ENCODE measurements at places on chromosomes 1 and 21.
A peak's percentile ranks its signal among the peaks of the same experiment; 100 is the strongest.

DNA sequence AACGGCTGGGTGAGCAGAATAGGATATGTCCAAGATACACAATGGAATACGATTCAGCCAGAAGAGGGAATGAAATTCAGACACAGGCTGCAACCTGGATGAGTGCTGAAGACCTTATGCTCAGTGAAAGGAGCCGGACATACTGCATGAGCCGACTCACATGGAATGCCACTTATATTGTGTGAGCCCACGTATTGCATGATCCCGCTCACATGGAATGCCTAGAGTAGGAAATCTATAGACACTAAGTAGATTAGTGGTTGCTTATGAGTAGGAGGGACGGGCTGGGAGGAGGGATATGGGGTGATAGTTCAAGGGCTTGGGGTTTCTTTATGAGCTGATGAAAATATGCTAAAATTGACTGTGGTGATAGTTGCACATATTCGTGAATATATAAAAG, 26.8 kb downstream of the TMPRSS2 start:
- DNase-seq, result no peak

- DNase-seq, result no peak
Measured at GRCh38 chr1:89965193-89965768, 29.6 kb upstream of the ZNF326 start.

DNA sequence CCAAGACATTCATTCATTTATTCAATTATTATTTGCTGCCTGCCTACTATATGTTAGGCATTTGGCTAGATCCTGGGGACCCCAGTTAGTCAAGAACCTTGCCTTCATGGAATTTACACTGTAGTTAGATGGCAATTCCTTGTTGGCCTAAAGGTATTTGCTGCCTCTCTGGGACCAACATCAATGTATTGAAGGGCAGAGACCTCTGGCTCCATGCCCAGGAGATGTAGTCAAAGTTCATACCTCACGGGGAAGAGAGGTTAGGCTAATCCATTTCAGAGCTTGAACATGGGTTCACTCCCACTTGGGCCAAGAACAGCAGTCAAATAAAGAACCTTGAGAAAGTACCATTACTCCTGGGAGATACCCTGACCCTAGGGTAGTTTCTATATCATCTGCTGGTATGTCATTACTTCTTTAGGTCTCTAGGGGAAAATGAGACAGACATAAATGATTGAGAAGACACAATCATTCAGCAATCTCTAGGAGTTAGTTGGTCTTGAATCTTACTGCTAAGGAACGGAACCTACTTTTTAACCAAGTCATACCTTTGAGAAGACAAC, 32.0 kb downstream of the SORT1 start:
- no peak for DNase-seq

GRCh38 chr21:33901412-33902288, 14.0 kb downstream of the ATP5PO start:
- no peak for DNase-seq

- DNase-seq, result no peak
Measured at GRCh38 chr1:174206148-174206836, 47.0 kb downstream of the RABGAP1L start.

- no peak for DNase-seq
Measured at GRCh38 chr1:171477804-171478203, 7.5 kb upstream of the PRRC2C start.

DNA sequence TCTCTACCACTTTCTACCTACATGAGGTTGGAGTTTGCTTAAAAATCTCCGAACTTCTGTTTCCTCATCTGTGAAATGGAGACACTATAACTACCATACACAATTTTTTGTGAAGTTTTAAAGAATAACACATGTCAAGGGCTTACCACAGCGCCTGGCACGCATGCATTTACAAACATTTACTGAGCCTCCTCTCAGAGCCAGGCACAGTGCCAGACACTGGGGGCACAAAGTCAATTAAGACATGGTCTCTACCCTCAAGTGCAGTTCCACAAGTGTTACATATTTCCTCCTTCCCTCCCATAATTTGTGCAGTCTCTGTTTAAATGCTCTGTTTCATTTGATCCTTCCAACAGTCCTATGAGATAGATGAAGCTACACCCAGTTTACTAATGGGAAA, 356.4 kb upstream of the ESRRG start:
- no peak for DNase-seq

DNA sequence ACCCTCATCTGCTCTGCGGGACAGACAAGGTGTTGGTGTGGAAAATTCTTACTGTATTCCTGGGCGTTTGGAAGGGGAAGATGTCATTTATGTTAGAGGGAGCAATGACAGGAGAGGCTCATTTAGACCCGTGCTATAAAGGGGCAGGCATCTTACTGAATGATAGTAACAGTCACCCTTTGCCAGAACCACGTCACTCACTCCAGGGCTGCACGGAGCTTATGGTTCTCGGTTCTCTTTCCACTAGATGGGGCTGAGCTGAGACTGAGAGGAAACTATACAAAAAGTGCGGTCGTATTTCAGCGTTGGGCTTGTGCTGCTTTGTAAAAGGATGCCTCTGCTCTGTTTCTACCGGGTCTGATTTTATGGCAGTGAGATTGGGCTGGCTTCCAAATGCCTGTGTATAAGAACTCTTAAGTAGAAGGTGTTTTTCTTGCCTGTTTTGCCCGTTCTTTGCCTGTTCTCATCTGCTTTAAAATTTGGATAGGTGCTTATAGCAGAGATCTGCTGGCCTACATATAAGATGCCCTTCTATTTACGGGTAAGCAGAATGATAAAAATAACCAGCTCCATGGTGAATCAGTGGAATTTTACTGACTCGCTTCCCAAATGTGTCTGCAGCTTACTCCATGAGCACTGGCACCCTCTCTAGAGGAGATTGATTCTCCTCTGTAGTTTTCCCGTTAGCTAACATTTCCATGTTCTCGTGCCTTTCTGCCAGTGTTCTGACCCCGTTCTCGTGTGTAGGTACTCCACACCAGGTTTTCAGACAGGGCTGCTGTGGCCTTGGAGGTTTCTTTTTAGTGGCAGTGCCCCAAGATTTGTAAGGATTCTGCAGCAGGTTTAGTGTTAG, 55.9 kb downstream of the MRPS6 start:
- peak; percentile 67 for DNase-seq

- no peak for DNase-seq
Measured at GRCh38 chr1:96581772-96582171, 139.8 kb upstream of the PTBP2 start.

DNA sequence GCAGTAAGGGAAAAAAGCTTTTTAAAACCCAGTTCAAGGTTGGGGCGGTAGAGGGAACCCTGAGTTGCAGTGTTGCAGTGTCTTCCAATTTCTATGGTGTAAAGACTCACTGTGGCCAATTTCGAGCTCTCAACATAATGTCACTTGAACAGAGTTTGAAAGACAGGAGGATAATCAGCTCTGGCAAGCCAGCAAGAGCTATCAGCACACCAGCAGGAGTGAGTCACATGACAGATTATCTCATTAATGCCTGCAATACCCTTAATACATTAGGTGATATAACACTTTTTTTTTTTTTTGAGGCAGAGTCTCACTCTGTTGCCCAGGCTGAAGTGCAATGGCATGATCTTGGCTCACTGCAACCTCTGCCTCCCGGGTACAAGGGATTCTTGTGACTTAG, 22.8 kb downstream of the SLC9C2 start:
- DNase-seq, result no peak

DNA sequence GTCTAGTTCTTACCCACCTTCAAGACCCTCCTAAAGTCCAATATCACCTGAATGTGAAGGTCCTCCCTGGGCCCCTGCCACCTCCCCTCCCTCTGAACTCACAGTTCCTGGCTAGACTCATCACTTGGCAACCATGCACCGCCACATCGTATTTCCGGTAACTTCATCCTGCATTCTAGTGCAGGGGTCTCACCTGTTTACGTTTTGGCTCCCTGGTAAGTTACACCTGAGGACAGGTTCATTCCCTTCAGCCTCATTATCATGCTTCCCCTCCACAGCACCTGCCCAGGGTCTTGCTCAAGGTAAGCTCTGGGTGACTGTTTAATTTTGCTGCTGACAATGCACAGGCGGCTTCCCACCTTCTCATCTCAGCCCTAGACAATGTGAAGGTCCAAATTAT, 93.1 kb downstream of the MIS18A start:
- DNase-seq, result no peak

GRCh38 chr1:151729157-151729965, 8.0 kb downstream of the RIIAD1 start:
- DNase-seq, result no peak

DNA sequence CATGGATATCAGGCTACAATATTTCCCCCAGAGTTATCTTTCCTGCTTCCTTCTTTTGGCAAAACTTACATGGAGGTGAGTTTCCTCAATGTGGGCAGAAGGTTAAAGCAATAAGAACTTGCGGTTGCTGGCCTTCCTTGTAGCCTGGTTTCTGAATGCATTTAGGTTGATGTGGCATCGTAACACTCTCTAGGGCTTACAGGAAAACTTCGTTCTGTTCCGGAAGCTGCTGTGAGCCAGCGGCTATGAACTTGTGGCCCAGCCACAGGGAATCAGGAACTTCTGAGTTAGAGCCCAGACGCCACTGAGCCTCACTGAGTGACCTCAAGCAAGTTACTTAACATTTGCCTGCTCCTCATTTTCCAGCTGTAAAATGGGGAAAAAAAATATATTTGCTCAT, 623.4 kb upstream of the ADAMTS5 start:
- no peak for DNase-seq

- DNase-seq, result no peak
Measured at GRCh38 chr1:53143527-53143926, 1.1 kb upstream of the SLC1A7 start.

GRCh38 chr1:150282558-150282958, 204 bp downstream of the CIART start:
- DNase-seq, result no peak

DNA sequence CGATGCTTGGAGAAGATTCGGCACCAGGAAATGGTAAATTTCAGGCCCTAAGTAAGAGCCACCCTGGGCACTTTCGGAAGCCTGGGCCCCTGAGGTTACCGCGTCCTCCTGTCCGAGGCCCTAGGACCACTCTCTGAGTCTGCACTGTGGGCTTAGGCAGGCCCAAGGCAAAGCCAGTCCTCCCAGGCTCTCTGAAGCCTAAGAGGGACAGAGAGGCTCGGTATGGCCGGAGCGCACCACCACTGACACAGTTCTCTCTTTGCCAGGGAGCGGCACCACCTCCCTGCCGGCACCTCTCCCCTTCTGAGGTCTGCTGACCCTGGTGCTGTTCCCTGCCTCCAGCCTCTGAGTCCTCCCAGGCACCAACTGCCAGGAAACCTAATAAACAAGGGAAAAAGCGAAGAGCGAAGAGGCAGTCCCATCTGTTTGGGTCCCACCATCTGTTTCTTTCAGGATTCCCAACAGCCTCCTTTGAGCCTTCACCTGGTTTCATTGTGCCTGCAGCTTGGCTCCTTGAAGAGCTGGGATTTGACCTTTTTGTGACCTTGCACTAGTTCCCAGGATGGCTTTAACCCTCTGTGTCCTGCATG, 57.7 kb downstream of the VWA5B1 start:
- no peak for DNase-seq

- no peak for DNase-seq
Measured at GRCh38 chr1:226976276-226976977, 36.3 kb downstream of the COQ8A start.

DNA sequence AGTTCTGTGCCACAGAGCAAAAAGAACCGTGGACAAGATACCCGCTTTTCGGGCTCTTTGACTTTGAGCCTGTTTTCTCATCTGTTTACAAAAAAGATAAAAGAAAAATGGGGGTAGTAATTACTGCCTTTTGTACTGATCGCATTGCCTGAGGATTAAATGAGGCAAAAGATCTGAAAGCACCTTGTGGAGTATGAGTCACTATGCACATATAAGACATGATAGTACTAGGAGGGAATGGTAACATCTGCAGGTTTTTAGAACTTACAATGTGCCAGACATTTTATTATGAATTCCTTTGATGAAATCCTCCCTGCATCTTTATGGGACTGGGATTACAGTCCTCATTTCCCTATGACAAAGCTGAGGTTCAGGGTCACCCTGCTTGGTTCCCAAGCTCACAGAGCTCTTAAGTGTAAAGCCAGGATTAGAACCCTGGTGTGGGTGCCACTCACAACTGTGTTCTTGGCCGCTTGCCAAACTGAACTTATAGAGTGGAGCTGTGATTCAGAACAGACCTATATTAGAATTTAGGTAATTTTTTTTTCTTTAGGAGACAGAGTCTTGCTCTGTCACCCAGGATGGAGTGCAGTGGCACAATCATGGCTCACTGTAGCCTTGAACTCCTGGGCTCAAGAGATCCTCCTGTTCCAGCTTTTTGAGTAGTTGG, 1.8 kb downstream of the DISC1 start:
- DNase-seq, result peak; percentile 68

- DNase-seq, result no peak
Measured at GRCh38 chr1:226443439-226443838, 35.5 kb upstream of the PARP1 start.

DNA sequence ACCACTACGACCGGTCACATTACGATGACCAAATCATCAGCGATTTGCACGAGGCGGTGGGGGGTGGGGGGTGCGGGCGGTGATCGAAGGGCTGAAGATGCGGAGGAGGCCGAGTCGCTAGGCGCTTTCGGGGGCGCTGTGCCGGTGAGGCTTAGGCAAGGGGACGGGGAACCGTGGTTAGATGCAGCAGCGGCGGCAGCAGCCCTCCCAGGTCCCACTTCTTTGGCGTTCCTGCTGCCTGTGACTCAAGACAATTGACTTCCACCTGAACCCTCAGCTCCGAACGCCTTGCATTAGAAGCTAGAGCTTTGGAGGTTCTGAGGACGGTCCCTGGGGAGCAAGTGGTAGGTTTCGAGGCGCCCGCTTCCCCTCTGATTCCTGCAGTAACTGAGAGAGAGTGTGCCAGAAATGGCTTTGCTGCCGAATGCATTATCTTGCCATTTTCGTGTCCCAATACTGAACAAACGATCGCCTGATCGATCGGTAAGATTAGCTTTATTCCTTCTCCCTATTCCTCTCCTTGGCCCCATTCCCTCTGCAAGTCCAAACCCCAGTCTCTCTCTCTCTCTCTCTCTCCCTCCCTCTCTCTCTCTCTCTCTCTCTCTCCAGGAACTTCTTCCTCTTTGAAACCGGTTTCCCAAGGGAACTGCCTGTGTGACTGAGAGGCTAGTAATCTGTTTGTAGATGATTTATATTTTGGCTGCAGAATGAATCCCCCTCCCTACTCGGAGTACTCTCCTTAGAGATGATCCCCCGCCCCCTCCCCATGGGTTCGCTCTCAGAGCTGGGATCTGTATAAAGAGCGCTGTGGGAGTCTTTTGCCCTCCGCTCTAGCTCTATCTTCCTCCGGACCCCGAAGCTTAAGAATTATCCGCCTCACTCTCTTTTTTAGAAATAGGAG, 735 bp upstream of the BRINP3 start:
- no peak for DNase-seq
